ENCODE measurements at places on chromosomes 1 and 21.

- no peak for DNase-seq
These were observed at the start of gene C2CD2 for GRCh38 chr21:41953831-41954653. Gene C2CD2 (minus strand): TSS chr21:41954018. CDS start chr21:41953648, 370 bp downstream.

GRCh38 chr1:98903726-98904125 lies 100.9 kb downstream of the PLPPR5 start:
- no peak for DNase-seq

- DNase-seq: no peak
These were observed 15.6 kb upstream of the MYOCOS start for GRCh38 chr1:171606402-171606941.

DNA sequence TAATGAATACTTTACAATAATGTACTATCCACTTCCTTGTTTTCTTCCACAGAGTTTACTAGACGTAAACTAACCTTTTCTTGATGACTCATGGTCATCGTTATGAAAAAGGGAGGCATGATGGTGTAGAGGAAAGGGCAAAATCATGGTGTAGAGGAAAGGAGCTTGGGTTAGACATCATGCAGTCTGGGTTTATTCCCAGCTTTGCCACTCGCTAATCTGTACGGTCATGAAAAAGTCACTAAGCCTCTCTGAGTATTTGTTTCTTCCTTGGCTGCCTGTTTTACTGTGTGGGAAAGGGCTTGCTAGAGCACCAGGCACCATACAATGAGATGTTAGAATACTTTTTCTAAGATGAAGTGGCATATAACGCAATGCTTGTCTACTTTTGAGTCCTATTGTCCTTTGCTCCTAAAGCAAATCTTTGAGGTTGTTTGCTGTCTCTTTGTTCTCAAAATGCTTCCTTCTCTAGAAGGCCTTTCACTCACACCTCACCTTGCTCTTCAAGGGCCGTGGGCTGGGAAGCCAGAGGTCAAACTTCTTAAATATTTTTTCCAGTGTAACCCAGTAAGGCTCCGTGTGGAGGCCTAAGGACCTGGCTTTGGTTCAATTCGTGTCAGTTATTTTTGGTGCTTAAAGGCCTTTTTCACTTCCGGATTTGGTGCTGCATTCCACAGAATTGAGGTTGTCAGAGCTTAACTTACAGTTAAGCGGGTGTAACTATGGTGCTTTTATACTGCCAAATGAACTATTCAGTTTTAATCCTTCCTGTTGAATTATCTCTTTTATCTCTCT lies 9.9 kb upstream of the ETV3 start:
- DNase-seq: no peak

DNA sequence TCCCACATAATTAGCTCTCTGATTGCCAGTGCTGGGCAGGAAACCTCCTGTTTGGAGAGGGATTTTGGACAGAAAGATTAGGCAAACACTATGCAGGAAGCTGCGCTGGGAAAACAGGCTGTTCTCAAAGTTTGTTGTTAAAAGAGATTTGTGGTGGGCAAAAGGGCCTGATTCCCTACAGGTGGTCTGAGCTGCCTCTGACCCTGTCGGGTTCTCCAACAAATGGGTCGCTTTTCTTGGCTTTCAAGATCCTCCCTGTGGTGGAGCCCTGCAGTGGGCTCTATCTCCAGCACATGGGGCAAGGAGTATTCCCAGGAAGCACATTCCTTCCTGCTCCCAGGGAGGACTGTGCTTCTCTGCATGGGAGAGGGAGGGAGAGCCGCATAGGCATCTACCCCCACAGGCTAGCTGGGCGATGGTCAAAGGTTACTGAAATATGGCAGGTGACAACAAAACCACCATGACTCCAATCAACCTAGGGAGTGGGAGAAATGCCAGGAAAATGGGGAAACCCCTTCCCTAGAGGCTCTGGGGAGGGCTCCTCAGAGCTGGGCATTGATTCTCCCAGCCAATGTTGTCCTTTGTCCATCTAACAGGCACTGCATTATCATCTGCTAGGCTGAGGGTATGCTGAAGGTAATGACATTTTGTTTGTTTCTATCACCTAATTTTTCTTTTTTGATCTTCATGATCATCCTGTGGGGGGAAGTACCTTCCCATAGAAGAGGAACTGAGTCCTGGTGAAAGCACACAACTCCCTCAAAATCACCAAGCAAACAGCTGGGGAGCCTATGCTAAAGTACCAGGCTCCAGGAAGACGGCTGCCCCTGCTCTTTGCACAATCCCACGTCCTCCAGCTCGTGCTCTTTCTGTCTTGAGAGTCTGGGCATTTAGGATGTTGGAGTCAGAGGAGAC lies 85.3 kb downstream of the PLXNA2 start:
- no peak for DNase-seq

DNA sequence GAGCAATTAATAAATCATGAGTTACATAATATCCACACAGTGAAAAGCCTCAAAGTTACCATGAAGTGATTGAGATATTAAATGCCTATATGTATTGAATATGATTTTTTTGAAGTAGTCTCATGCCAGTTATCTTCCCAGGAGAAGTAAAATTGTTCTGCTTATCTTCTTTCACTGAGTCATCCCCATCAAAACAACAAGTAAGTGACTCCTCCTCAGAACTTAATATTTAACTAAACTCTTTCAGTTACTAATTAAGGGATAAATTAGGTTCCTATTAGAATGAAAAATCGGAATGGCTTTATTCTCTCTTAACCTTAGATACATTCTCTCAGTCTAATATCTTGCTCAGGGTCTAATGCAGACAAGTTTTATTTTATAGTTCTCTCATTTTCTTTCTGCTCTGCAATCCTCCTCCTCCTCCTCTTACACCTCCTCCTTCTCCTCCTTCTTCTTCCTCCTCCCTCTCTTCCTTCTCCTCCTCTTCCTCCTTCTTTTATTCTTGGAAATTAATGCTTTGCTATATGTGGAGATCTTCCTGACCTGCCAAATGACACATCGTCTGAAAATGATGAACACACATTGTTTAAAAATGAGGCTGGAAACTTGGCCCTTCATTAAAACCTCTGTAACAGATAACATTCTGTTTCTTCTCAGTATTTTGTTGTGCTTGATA lies 110.9 kb downstream of the RUNX1 start:
- no peak for DNase-seq

GRCh38 chr1:205662135-205662738 lies 18.1 kb downstream of the SLC45A3 start:
- DNase-seq: no peak

DNA sequence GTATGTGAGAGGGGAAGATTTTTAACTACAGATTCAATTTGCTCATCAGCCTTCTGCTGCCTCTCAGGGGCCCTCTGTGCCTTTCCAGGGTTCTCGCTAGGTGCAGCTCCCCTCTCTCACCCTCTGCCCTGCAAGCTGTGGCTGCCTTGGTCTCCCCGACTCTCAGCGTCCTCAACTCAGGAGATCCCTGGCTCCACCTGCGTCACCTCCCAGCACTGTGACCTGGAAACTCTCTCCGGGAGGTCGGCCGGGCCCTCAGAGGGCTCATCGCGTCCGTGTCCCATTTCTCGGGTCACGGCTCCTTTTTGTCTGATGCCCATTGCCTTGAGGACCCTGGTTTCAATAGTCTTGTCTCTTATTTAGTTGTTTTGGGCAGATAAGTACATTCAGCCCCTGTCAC lies 63.5 kb upstream of the ADARB1 start:
- DNase-seq: no peak

GRCh38 chr1:222920169-222920568 lies 105.3 kb downstream of the DISP1 start:
- DNase-seq: no peak

DNA sequence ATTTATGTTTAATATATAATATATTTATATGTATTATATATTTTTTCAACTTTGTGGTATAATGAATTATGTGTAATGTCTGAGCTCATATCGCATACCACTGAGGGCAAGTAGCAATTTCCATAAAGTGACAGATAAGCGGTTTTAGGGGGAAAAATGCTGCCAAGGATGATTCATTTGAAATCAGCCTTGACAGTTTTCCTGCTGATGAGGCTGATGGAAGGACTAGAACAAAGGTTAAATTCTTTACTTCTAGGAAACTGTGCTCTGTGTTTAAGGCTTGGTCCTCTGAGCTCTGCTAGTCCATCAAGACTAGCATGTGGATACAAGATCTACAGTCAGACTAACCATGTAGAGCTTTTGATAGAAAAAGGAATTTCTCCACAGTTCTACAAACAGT lies 19.3 kb upstream of the DDAH1 start:
- DNase-seq: no peak

GRCh38 chr1:82143108-82143833 lies 342.5 kb downstream of the ADGRL2 start:
- DNase-seq: no peak

- no peak for DNase-seq
These were observed 150.6 kb downstream of the ZNF648 start for GRCh38 chr1:181910905-181911304.

DNA sequence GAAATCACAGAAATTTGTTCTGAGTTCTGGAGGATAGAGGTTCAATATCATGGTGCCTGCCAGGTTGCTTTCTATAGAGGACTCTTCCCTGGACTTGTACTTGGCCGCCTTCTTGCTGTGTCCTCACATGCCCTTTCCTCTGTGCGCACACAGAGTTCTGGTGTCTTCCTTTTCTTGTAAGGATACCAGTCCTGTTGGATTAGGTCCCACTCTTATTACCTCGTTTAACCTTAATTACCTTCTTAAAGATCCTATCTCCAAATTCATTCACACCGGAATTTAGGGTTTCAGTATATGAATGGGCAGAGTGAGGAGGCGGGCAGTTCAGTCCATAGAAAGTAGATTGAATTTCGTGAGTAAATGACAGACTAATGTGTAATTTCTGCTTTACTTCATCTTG lies 413.9 kb downstream of the NCAM2 start:
- no peak for DNase-seq

DNA sequence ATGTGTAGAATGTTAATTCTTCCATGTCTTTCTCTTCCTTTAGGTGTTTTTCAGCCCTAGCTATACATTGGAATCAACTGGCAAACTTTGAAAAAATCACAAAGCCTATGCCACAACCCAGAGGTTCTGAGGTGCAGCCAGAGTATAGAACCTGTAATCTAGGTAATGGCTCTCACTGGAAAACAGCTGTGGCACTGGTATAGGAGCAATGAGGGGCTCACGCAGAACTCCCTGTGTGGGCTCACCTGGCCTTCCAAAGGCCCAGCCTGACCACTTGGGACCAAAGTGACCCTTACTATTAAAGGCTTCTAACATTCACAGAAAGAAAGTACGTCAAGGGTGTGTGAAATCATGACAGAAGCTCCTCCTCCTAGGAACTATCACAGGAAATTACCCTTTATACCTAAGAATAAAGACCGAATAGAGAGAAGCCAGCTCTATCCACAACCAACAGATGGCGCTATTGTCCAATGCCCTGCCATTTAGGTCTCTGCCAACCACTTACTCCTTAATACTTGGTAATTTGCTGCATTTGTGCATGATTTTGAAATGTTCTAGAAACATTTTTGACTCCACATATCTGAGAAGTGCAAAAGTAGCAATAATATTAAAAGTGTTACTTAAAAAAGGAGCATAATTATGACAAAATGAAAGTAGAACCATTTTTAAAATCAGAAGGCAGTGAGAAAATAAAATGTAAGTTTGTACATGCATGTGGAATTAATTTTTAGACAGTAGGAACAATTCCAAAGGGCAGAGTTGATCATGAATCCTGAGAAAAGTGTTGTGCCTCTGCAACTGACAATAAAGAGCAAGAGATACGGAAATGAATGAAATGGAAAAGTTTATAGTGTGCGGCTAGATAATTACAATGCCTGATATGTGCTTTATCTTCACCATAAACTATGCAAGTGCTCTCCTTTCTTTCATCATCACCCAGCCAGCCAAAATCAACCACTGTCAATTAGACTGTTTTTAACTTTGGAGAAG lies 93.1 kb upstream of the HAO2 start:
- DNase-seq: no peak

- DNase-seq: no peak
These were observed 5.4 kb upstream of the SHISA4 start for GRCh38 chr1:201883266-201883665.

GRCh38 chr1:175138579-175138978 lies 54.0 kb downstream of the KIAA0040 start:
- DNase-seq: no peak

DNA sequence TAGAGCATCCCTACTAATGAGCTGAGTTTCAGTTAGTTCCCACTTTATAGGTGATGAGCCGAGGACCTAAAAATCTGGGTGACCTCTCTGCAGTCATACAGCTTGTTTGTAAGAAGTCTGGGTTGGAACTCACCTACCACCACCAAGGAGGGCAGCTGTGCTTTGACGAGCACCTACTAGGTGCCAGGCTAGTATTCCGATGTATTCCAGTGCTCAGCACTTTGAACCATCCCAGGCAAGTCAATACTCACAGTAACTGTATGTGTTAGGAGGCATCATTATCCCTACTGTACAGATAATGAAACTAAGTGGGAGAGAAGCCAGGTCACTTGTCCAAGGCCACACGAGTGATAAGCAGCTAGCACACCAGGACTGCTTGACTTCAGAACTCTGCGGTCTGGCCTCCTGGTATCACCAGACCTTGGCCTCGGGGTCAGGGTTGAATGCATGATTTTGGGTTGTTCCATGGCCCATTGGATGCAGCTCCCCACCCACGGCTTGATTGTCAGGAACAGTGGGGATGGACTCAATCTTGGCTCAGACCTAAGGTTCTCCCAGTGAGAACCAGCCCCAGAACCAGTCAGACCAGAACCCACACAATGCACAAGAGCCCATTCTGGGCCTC lies 20.7 kb downstream of the ECE1 start:
- DNase-seq: no peak

DNA sequence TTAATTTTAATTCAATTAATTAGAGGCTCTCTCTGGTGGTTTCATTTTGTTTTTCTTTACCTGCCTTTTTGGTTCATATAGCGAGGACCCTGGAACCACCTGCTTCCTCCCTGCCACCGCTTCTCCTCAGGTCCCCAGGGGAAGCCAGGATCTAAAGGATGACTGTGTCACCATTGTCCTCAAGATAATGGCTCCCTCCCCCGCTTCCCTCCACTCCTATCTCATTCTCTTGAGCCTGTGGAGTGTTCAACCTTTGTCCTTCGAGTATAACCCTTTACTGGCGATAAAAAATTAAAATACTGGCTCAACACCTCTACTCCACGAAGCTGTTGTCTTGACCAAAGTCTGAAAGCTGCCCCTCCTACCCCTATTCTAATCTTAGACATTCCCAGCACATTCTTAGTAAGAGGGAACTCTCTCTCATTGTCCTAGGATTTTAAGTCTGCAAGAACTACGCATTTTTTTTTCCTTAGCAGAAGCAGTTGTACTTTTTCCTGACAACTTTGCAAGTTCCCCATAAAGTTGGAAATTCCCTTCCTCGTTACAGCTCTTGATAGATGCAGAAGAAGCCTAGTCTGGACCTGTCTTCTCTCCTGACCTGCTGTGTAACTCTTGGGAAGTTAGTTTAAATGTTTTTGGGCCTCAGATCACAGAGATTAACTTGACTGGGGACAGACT lies 12.6 kb upstream of the MAPKAPK2 start:
- no peak for DNase-seq

GRCh38 chr1:96710708-96711477 lies 10.7 kb upstream of the PTBP2 start:
- no peak for DNase-seq

Measured in anterior cingulate cortex (tissue), 58 donors.